ENCODE measurements at places on chromosomes 1 and 21.

- no peak for DNase-seq
These were observed 6.5 kb downstream of the C1orf35 start for GRCh38 chr1:228096416-228097332.

GRCh38 chr1:149884433-149885338, 14.7 kb upstream of the BOLA1 start:
- DNase-seq, result no peak

DNA sequence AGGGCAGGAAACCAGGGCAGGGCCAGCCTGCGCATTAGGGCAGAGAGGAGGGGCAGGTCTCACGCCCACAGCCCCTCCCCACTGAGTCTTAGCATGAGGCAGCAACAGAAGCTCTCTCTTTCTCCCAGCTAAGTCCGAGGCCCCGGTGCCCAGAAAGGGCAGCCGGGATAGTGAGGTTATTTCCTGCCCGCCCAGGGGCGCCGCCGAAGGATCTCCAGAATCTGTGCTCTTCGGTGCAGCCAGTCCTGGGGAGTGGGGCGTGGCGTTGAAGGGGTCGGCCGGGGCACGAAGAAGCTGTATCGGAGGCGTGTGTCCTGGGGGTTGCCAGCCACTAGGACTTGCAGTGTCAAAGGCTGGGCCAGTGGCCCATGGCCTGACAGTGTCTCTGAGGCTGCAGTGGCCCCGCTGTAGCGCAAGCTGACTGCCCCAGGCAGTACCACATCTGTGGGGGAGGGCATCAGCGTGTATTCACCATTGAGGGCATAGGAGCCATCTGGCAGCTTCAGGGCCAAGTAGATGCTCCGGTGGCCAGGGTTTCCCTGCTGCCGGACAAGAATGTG, 7.8 kb downstream of the ADAMTS4 start:
- DNase-seq, result no peak

DNA sequence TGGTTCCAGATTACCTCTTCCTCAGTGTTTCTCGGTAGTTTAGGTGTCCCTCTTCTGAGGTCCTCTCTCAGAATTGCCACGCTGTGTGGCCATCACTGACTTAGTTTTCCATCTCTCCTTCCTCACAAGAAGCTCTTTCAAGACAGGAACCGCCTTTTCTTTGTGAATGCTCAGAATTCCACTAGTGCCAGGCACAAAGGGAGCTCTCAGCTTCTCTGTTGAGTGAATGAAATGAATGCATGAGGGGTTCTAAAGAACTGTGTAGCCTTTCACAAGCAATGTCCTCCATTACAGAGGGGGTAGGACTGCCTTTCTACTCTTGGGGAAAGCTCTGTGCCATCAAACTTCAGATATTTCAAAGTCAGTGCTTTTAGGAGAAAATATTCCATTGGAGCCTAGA, 546.8 kb downstream of the RWDD3 start:
- no peak for DNase-seq

GRCh38 chr1:34681480-34682451, 73.1 kb upstream of the GJB5 start:
- DNase-seq, result peak; percentile 18

DNA sequence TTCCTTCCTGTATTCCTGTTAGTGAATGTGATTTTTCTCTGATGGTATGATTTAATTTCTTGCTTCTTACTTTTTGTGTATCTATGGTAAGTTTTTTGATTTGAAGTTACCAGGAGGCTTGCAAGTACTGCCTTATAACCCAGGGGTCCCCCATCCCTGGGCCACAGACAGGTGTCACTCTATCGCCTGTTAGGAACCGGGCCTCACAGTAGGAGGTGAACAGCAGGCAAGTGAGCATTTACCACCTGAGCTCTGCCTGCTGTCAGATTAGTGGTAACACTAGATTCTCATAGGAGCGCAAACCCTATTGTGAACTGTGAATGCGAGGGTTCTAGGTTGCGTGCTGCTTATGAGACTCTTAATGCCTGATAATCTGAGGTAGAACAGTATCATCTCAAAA, 143.3 kb downstream of the RPS6KC1 start:
- DNase-seq, result no peak

DNA sequence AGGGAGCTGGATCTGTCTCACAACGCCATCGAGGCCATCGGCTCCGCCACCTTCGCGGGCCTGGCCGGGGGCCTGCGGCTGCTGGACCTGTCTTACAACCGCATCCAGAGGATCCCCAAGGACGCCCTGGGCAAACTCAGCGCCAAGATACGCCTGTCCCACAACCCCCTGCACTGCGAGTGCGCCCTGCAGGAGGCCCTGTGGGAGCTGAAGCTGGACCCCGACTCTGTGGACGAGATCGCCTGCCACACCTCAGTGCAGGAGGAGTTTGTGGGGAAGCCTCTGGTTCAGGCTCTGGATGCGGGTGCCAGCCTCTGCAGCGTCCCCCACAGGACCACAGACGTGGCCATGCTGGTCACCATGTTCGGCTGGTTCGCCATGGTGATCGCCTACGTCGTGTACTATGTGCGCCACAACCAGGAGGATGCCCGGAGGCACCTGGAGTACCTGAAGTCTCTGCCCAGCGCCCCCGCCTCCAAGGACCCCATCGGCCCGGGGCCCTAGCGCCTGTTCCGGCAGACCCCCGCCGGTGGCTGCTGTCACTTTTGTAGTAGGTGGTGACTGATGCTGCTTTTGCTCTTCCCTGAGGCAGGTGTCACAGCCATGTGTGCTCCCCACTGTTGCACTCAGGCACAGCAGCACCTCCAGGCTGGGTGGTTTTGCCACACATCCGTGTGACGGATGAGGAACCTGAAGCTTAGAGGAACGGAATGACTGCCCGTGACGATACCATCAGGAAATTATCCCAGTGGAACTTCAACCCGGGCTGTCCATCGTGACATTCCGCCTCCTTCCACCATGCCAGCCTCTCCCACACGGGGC, 1.8 kb downstream of the LRRC3 start:
- DNase-seq, result no peak

DNA sequence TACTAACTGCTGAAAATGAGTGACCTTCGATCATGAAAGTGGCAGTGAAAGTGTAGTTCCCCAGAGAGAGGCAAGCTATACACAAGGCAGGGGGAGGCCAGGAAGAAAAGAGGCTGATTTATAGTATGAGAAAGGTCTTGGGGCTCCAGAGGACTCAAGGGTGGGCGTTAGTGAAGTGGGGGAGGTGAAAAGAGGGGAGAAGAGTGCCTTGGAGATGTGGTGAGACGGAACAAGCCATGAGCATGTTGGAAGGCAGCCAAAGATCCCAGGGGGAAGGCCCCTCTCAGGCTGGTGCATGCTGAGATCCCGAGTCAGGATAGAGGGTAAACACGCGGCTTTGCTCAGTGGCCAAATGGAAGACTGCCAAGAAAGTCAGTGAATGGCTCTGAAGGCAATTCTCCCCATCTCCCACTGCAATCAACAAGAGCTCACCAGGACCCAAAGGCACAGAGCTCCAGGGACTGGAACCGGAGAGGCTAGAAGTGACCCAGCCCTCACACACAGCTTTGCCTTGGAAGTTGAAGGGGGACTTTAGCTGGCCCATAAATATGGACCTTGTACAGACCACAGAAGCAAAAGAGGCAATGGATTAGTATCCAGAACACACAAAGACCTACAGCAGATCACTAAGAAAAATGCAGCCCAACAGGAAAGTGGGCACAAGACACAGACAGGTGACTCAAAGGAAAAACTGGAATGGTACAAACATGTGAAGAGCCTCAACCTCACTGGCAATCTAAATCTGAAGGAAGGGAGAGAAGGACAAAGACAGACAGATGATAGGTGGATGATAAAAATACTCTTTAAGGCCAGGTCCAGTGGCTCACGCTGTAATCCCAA, 49.6 kb downstream of the HSF2BP start:
- no peak for DNase-seq

DNA sequence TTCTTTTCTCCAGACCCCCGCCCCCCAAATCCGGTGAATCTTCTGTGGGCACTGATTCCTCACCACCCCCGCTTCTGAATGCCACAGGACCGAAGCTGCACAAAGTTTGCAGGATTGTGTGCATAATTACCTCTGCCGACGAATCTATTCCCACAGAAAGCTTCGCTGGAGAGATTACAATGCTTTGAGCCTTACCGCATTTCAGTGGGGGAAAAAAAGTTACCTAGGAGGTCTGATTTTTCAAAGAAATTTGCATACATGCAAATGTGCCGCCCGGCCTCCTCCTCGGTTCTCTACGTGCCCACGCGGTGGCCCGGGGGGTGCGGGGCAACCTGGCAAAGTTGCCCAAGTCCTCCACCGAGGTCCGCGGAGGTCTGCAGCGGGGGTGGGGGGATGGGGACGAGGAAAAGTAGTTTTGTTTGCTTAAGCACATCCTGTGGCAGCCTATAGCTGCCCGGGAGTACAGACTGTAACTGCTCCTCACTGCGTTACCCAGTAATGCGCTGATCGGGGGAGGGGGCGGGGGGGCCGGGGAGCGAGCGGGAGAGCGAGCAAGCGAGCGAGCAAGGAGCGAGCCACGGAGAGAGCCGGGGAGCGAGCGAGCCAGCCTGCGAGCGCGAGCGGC, 563 bp upstream of the NFIA start:
- peak; percentile 47 for DNase-seq

DNA sequence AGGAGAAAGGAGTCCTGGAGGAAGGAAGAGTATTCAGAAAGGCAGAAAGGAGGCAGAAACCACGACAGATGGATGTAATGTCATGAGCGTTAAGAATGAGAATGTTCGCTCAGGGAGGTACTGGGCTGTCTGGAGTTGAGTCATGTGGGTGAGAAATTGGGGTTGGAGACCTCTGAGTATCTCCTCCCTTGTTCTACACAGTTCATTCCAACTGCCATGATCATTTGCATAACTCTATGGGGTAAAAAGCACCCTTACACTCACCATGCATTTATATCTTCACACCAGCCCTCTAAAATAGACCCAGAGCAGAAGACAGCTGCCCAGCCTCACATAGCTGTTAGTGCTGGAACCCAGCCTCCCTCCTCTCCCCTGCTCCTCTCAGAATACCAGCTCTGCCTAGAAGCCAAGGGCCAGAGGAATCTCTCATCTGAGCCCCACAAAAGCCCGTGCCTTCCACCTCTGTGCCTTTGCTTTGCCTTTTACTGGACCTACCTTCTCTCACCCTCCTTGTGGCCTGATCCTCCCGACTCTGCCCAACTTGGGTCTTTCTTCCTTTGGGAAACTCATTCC, 85.2 kb downstream of the BEND5 start:
- no peak for DNase-seq

DNA sequence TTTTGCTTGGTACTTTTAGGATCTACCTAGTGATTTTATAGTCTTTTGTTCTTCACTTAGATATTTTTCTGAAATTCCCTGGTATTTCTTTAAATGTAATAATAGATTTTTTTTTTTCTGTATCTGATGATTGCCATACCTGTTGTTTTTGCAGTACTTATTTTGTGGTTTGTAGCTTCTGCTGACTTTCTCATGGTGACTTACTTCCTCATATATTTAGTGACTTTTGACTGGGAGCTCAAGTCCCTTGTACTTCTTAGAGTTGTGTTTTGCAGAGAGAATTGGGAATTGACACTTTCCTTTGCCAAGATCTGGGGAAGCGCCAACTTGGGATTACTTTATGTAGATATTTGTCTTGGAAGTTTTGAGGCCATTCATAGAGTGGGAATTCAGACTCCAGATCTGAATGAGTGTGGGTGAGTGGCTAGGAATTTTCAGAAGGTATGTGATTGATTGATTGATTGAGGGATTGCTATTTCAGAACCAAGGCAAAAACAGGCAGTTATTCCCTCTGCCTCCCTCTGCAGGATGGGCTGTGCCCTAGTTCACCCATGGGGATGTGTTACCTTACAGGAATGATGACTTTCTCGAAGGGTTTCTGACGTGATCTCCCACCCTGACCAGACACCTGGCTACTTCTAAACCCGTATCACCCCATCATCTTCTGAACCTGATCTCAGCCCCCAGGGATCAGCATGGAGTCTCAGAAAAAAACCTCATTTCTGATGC, 219.5 kb downstream of the URB2 start:
- DNase-seq, result no peak

GRCh38 chr1:212718499-212718898, 18.9 kb upstream of the BATF3 start:
- DNase-seq, result no peak

GRCh38 chr21:25371841-25372425, 235.3 kb downstream of the MRPL39 start:
- DNase-seq, result no peak

DNA sequence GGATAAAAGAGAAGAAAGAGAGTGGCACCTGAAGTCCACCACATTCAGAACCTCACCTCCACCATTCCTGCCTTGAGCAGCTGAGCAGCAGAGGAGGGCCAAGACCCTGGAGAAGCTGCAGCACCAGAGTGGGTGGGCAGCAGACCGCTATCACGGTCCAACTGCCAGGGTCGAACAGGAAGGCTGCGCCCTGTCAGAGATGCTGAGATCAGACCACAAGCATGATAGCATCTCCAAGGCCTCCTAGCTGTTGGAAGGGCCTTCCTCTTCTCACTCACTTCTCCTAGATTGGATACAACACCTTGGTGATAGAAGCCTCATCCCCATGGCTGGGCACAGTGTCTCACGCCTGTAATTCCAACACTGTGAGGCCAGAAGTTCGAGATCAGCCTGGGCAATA, 12.1 kb upstream of the SLC45A3 start:
- DNase-seq, result no peak

DNA sequence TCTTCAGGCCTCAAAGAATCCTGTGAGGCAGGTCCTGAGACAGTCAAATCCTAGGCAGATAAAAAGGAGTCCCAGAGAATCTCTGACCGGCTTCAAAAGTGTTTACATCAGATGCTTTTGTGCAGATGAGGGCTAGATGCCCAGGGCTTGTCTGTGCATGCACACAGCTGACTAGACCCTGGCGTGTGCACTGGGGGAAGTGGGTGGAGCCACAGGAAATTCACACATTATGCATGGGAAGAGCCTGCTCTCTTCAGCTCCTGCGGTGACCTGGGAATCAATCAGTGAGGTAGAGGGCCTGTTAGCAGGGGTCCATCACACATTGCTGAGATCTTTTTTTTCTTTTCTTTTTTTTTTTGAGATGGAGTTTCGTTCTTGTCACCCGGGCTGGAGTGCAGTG, 36.6 kb upstream of the NHLH2 start:
- no peak for DNase-seq

GRCh38 chr1:21854090-21854750, 42.2 kb downstream of the LDLRAD2 start:
- no peak for DNase-seq

Data from activated CD4-positive, alpha-beta T cell treated with anti-CD3 and anti-CD28 coated beads for 4 hours (primary cell).